ENCODE measurements at places on chromosomes 2 and 18.

DNA sequence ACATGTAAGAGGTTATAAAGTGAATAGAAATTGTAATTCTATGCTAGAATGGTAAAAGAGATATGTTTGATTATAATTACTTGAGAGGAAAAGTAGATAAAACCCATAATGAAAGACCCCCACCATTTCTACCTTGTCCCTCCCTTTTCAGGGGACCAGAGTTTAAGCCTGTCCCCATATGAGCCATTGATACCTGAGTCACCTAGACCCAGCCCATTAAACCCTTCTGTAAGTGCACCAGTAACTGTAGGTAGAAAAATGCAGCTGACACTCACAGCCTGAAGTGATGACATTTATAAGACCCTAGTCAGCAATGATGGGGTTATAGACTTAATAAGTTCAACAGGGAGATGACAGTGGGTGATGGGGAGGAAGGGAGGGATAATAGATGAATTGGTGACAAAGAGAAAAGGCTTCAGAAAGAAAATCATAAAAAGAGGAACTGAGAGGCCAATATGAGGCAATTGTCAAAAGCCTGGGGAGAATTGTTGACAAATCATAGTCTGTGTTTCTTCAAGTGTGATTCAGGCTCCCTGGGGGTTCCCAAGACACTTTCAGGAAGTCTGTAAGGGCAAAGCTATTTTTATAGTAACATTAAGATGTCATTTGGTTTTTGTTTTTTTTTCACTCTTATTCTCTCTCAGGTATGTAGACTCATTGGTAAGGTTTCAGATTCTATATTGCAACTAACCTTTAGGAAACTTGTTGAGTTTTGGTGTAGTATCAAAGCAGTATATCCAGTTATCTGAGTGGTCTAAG, 544.2 kb downstream of the SATB2 start:
- no peaks in the 10 kb centered on the region for H3K27me3 ChIP-seq
- no peaks in the 10 kb centered on the region for H3K36me3 ChIP-seq
- no peak for DNase-seq
- no peaks in the 10 kb centered on the region for H3K4me1 ChIP-seq

DNA sequence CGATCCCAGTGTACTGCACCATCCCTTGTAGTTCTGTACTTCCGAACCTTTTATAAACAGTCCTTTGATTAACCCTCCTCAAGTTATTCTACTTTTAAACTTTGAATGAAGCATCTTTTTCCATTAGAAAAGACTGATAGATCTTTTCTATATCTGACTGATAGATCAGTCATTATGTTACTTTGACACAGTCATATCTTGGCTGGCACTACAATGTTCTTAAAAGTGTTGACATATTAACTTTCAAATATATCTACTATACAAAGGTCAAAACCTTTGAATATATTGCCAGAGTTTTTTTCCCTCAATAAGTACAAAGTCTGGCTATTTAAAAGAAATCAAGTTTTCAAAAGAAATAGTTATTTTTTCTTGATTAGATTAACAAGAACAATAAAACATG, 35.4 kb upstream of the NABP1 start:
- no peaks in the 10 kb centered on the region for H3K27me3 ChIP-seq
- no peaks in the 10 kb centered on the region for H3K36me3 ChIP-seq
- peaks cover 12% of the 10 kb centered on the region for H3K4me1 ChIP-seq

DNA sequence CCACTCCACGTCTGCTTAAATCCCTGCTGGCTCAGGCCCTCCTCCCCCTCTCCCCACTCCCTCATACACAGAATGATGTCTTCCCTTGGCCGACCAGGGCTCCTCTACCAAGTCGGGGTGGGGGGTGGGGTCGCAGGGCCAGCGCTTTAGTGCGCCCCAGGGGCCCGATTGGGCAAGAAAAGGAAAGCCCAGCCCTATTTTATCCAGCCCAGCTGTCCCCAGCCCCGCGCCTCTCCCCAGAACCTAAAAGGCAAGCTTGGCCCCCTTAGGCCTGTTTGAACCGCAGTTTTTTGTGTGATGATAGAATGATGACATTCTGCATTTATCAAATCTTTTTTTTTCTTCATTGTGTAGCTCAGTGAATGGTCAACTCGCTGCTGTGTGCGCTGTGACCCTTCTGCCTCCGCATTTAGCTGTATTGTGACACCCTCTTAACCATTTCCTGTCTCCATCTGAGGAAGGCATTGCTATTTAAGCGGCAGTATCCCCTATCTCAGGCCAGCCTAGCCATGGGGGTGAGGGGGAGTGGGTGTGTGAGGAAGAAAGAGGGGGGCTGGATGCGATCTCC, 231.4 kb downstream of the HAUS1 start:
- no peak overlapping the region for H3K4me3 ChIP-seq
- H3K36me3 ChIP-seq: no peaks in the 10 kb centered on the region
- peaks cover 14% of the 10 kb centered on the region for H3K4me1 ChIP-seq
- peaks cover 34% of the 10 kb centered on the region for H3K27me3 ChIP-seq

DNA sequence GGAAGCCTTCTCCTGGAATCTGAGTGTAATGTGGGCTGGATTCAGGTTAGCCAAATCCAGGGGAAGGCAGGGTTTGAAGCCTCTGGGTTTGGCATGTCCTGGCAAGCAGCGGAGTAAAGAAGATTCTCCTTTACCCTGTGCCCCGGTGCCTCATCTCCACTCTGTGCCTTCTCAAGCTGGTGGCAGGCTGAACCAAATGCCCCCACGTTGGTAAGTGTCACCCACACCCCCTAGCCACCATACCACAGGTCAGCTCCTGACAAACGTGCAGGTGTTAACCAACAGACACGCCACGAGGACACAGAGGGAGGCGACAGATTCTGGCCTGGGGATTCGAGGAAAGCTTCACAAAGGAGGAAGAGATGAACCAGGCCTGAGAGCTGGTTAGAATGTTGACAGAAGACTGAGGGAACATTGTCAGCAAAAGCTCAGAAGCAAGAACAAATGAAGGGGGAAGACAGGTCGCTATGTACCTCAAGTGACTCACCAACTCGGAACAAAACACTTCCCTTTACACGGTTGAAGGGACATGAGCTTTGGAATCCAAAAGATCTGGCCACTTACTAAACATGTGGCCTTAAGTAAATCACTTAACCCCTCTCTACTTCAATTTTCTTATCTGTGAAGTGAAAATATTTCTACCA, 85.2 kb upstream of the LCLAT1 start:
- H3K4me1 ChIP-seq: peaks cover 39% of the 10 kb centered on the region
- no peaks in the 10 kb centered on the region for H3K27me3 ChIP-seq
- H3K27ac ChIP-seq: peak overlapping the region; percentile 50
- H3K36me3 ChIP-seq: no peaks in the 10 kb centered on the region

GRCh38 chr2:27885234-27885633, 5.0 kb downstream of the RBKS start:
- H3K27me3 ChIP-seq: no peaks in the 10 kb centered on the region
- H3K36me3 ChIP-seq: no peaks in the 10 kb centered on the region
- DNase-seq: peak; percentile 26
- peaks cover 24% of the 10 kb centered on the region for H3K4me1 ChIP-seq
- H3K4me3 ChIP-seq: no peak overlapping the region

- no peaks in the 10 kb centered on the region for H3K36me3 ChIP-seq
- H3K27ac ChIP-seq: no peak overlapping the region
- H3K27me3 ChIP-seq: no peaks in the 10 kb centered on the region
- no peaks in the 10 kb centered on the region for H3K4me1 ChIP-seq
These were observed 74.3 kb upstream of the CCDC150 start for GRCh38 chr2:196565106-196565765.

DNA sequence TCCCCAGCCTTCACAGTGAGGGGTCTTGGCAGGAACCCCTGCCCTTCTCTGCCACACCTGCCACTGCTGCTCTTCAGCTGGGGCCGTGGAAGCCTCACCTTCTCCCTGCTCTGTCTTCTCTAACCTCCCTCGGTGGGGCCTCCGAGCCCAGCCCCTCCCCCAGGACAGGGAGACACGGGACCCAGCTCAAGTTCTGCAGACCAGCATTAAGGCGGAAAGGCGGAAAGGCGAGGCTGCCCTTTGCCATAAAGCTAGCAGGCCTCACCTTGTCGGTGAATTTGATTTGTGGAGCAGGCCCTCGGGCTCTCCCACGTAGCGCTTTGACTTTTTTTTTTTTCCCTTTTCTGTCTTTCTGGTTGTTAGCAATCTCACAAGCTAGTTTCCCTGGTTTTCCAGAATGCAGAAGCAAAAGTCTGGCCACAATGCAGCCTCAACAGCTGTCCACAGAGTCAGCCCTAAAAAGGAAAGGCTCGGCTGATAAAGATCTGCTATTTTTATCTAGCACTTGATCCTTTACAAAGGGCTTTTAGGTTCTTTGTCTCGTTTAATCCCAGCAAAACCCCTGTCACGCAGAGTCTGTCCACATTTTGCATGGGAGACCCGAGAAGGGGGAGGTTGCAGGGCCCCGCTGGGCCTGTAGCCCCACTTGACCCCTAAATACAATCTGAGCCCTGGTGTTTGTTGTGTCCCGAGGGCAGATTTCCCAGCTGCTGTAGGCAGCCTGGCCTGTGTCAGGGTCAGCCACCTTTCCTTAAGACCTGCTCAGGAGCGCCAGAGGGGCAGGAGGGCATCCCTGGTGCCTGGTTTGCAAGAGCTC, 6.0 kb downstream of the ITM2C start:
- no peak overlapping the region for H3K27ac ChIP-seq
- no peaks in the 10 kb centered on the region for H3K27me3 ChIP-seq
- H3K4me1 ChIP-seq: peaks cover 33% of the 10 kb centered on the region

DNA sequence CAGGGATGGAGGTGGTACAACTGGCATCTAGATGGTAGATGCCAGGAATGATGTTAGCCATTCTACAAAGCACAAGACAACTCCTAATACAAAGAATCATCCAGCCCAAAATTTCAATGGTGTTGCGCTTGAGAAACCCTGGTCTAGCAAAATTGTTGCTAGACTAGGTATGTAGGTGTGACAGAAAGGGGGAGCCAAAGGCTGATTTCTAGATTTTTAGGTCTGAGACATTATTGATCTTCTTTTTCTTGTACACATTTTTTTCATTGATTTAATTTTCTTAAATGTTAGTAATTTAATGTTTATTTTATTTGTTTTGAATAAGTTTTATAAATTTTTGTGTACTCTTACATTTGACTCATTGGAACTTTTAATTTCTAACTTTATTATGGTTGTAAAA, 216.4 kb downstream of the FSIP2 start:
- no peak overlapping the region for H3K27ac ChIP-seq
- H3K4me3 ChIP-seq: no peak overlapping the region
- H3K27me3 ChIP-seq: no peaks in the 10 kb centered on the region
- H3K36me3 ChIP-seq: no peaks in the 10 kb centered on the region
- no peak for DNase-seq
- H3K4me1 ChIP-seq: no peaks in the 10 kb centered on the region

DNA sequence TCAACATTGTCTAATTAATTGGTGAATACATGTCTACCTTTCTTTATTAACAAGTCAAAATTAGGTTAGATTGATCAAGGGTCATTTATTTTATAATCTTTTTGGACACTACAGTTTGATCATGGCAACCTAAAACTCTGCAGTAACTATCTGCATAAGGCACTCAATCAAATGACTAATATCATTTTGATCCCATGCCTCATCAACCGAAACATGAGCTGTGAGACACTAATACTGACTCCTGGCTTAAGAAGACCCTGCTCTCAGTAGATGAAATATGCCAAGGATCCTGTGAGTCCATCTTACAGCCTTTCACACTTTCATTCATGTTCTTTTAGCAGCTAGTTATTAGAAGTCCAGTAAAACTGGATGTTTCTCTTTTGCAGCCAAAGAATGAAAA, 169.4 kb upstream of the CAVIN2 start:
- H3K27me3 ChIP-seq: no peaks in the 10 kb centered on the region
- H3K27ac ChIP-seq: no peak overlapping the region
- peak; percentile 76 for DNase-seq
- no peak overlapping the region for H3K4me3 ChIP-seq
- no peaks in the 10 kb centered on the region for H3K36me3 ChIP-seq

- DNase-seq: peak; percentile 68
- peaks cover 2% of the 10 kb centered on the region for H3K27me3 ChIP-seq
- H3K4me1 ChIP-seq: no peaks in the 10 kb centered on the region
- no peak overlapping the region for H3K4me3 ChIP-seq
- H3K27ac ChIP-seq: no peak overlapping the region
These were observed 111.6 kb downstream of the SLC4A3 start for GRCh38 chr2:219739066-219739465.

DNA sequence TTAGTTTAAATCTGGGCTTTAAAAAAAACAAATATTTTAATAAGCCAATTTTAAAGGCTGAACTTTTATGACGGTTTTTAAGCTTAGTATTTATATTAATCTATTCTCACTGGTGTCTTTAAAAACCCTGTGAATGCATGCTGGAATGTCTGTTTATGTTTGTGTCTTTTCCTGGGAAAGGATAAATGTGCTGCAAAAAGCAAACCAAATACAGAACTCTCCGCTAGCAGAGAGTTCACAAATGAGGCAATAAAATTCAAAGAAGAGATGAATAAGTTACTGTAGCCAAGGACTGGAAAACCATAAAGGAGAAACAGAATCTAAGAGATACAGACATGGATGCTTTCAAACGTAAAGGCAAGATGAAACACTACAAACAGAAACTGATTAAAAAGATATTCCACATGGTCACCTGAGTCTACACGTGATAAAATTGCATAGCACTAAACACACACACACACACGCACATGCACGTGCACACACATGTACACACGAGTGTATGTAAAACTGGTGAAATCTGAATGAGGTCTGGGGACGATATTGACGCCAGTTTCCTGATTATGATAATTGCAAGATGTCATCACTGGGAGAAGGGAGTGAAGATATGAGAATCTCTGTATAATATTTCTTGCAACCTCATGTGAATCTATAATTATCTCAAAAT, 4.5 kb downstream of the TWIST2 start:
- peaks cover 11% of the 10 kb centered on the region for H3K4me1 ChIP-seq
- no peaks in the 10 kb centered on the region for H3K27me3 ChIP-seq
- no peak overlapping the region for H3K4me3 ChIP-seq

DNA sequence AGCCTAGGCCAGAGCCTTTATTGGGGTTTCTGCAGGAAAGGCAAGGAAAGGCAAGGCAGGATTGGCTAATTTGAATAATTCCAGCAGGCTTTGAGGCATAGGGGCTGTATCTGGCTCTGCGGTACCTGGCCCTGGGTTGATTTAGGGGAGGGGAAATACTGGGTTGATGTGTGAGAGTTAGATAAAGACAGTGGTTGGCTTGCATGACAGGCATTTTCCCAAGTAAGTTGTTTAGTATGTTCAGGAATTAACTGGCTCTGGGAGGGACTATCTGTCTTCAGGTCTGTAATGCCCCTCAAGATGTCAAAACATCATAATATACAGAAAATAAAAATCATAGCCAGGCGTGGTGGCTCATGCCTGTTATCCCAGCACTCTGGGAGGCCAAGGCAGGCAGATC, 98.7 kb downstream of the UBR3 start:
- H3K36me3 ChIP-seq: peaks cover 2% of the 10 kb centered on the region
- no peak overlapping the region for H3K4me3 ChIP-seq
- no peaks in the 10 kb centered on the region for H3K27me3 ChIP-seq
- no peak for DNase-seq
